Stimulated activated CD8-positive, alpha-beta memory T cell treated with anti-CD3 and anti-CD28 coated beads, Interleukin-4, amount 100 ng/mL, for 1 hour (primary cell): ENCODE measurements at places on chromosomes 3 and 15.

DNA sequence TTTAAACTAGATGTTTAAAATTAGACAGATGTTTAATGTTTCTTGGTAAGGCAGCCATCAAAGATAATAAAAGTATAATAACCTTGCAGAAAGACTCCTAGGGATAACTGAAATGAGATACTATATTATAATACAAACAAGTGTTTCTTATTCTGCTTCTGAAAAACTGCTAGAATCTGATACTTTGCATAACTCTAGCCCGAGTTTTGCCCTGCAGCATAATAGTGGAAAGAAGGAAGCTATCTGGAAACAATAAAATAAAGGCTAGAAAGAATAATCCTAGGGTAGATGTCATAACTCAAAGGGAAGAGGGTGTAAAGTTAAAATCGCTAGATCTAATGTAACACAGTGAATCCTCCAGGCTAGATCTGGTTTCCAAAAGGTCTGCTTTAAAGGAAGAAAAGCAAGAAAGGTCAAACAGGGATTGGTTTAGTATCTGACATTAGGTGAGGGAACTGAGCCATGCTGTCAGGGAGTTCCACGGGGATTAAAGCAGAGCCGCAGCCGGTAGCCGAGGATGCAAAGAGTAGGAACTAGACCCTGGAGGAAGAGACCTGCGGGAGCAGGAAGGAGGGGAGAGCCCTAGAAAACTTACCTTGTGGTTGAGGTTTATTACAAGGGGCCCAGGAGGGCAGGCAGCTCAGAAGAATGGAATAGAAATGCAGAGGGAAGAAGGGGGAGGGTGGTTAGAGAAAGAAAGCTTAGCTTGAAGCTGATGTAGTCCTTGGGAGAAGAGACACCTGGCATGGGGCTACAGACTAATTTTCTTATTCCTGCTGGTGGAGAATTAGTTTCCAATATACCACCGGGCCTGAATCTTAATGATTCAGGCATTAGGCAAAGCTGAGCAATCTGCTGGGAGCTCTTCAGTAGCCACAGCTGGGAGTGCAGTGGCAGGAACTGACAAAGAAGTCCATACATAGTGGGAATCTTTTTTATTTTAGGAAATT is 46.1 kb upstream of the TUSC7 start:
- DNase-seq, result no peak

GRCh38 chr3:37492468-37492867 is 318.1 kb upstream of the LRRFIP2 start:
- DNase-seq, result no peak

- DNase-seq, result no peak
These were observed 55.1 kb downstream of the DCLK3 start for GRCh38 chr3:36709281-36709680.

- DNase-seq, result no peak
These were observed 217.9 kb upstream of the MME start for GRCh38 chr3:154862265-154862664.

GRCh38 chr3:170976190-170976519 is 50.4 kb downstream of the SLC2A2 start:
- no peak for DNase-seq
